ENCODE measurements at places on chromosomes 2 and 18.

DNA sequence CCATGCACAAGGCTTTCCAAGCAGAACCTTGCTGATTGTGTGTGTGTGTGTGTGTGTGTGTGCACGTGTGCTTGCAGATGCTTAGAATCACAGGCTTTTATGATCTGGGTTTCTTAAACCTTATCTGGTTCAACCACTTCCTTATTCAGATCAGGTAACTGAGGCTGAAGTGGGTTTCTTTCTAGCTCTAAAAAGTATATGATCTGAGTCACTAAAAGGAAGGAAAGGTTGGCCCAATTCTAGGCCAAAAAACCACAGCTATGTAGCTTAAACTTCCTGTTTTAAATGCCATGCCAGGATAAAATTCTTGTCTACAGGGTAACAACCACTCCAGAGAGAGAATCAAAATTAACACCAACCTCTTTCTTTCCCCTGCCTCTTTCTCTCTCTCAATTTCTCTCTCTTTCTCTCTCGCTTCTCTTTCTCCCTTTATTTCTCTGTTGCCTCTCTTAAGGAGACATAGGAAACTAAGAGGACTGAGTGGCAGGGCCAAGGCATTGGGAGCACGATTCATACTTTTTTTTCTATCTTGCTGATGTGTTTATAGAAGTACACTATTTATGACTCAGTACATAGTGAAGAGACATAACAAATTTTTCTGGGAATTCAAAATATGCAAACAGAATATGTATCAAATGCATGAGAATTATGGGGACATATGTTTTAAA is 140.3 kb downstream of the TRIB2 start:
- DNase-seq: no peak

GRCh38 chr2:45020439-45020838 is 11.2 kb upstream of the SIX2 start:
- DNase-seq: no peak

DNA sequence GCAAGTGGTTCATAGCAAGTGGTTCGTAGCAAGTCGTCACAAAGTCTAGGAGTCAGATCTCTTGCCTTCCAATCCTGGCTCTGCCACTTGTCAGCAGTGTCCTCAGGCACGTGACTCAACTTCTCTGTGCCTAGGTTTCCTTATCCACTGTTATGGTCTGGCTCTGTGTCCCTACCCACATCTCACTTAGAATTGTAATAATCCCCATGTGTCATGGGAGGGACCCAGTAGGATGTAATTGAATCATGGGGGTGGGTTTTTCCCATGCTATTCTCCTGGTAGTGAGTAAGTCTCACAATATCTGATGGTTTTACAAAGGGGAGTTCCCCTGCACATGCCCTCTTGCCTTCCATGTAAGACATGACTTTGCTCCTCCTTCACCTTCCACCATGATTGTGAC is 51.8 kb upstream of the AP1S3 start:
- no peak for DNase-seq

GRCh38 chr18:24413148-24413547 is 13.3 kb upstream of the IMPACT start:
- no peak for DNase-seq

- DNase-seq: no peak
These were observed 17.1 kb upstream of the FABP1 start for GRCh38 chr2:88144914-88145497.

DNA sequence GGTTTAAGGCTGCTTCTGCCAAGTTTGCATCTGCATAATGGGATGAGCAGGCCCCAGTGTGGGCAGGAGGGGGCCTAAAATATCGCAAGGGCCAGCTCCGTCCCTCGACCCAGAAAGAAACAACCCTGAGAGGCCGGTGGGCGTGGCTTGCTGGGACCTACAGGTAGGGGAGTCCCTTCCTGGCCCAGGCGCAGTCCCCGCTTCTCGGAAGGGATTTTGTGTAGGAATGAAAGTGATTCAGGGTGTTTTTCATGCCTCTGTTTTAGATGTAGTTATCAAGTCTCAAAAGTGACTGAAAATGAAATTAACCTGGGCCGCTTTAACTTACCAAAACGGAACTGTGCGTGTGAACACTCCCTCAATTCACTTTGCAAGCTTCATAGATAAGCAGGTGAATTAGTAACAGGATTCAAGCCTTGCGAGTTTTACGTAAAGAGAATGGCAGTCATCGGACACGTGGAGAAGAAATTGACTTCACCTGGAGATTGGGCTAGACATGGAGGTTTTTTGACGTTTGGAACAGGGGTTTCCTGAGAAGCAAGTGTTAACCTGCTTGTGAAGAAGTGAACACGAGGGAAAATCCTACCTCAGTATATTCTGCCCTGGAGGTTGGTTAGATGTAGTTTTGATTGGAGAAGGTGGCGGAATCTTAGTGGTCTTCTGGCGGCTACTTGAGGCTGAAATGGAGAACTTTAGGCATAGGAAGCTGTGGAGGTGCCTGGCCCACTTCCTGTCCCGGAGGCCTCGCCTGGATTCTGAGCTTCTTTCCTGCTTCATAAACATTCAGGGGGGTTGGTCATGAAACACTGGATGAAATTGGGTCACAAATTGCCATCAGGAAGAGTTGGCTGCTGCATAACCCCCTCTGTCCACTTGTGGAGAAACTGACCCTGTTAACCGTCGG is 1.7 kb downstream of the NCK2 start:
- no peak for DNase-seq

Data from NCI-H2171 (cell line).